ENCODE measurements at places on chromosomes 7 and 10.

DNA sequence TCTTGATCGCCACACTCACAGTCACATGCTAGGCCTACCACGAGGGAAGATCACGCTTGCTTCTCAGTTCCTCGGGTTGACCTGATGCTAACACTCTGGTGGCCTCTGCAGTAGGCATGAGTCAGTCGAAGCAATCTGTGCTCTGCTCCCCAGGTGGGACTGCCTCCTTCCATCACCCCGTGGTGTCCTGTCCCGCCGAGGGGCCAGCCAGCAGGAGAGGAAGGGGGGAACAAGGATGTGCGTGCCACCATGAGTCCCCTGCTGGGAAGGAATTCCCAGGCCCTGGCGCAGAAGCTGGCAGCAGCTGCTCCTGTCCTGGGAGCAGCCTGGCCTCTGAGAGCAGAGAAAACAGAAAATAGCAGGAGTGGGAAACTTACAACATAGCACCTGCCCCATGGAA, 695.0 kb upstream of the NRP1 start:
- DNase-seq: no peak

GRCh38 chr10:124508907-124509454, 47.4 kb downstream of the LHPP start:
- DNase-seq: no peak

- DNase-seq: no peak
Measured at GRCh38 chr7:32053204-32053603, 17.0 kb downstream of the PDE1C start.

- DNase-seq: no peak
Measured at GRCh38 chr7:42997611-42998010, 65.4 kb downstream of the MRPL32 start.

- no peak for DNase-seq
Measured at GRCh38 chr10:30820261-30820991, 190.9 kb upstream of the LYZL2 start.

Data from CD8-positive, alpha-beta memory T cell (primary cell).